Activated CD4-positive, CD25-positive, alpha-beta regulatory T cell treated with anti-CD3 and anti-CD28 coated beads, Interleukin-2, amount 50 U/mL, for 72 hours (primary cell): ENCODE measurements at places on chromosomes 13 and 19.

DNA sequence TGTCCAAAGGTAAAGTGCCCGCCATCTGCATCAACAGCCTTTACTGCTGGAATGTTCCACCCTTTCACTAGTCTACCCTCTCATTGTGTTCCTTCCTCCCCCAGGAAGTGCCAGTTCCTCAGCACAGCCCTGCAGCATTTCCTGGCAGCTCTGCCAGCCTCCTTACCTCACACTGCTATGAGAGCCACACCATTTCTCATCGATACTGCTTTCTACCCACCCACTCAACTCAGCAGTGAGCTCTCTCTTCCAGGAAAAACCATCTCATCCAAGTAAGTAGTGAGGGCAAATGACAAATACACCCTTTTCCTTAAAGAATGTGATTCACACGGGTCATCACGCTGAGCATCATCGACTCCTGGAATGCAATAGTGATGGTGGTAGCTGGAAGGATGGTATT lies 19.8 kb downstream of the UQCRFS1 start:
- no peak for DNase-seq

GRCh38 chr19:48102870-48103751 lies 7.5 kb downstream of the PLA2G4C start:
- DNase-seq = no peak

DNA sequence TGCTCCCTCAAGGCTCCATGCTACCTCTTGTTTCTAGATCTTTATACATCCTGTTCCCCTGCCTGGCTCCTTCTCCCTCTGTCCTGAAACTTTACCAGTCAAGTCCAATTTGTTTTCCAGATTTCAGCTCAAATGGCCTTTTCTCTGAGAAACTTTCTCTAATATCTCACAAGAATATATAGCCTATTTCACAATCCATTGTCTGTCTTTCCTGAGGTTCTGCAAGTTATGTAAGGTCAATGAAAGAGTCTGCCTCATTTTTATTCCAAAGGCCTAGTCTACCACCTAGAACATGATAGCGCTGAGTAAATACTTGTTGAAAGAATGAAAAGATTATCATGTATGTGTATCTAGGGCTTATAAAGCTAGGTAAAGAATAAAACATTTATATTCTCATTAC lies 348.8 kb downstream of the SPRY2 start:
- no peak for DNase-seq

- no peak for DNase-seq
Observed at GRCh38 chr13:46961719-46962118, 64.9 kb upstream of the HTR2A start.

- no peak for DNase-seq
Observed at GRCh38 chr13:111139873-111140561, 24.9 kb downstream of the ARHGEF7 start.

DNA sequence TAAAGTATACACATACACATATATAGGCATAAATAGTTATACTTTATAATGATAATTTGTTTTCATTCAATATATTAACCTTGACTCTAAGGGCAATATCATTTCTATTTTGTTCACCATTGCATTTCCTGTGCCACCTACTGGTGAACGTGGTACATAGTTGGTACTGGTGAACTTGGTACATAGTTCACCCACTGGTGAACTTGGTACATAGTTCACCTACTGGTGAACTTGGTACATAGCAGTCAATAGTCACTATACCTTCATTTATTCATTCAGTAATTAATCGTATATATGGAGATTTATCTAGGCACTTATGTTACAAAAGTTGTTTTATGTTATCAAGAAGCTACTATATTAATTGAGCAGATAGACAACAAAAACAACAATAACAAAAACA lies 172.6 kb upstream of the ATXN8OS start:
- DNase-seq = no peak

DNA sequence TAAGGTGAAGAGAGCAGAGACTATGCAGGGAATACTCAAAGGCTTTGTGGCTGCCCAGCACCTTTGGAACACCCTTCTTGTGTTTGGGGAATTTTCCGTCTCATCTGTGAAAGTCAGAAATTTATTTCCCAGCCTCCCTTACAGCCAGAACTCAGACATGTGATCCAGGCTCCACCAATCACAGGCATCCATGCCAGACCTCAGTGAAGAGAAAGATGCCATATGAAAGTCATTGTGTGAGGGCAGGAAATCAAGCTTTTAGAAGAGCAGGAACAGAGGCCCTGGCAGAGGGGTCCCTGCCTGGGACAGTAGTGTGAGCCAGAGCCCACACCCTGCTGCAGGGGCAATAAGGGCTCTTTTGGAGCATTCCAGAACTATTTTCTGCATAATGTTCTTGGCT lies 12.1 kb downstream of the CCDC70 start:
- no peak for DNase-seq

- no peak for DNase-seq
Observed at GRCh38 chr19:10872546-10873107, 1.3 kb downstream of the CARM1 start.

GRCh38 chr19:1278713-1279660 lies 3.7 kb downstream of the FAM174C start:
- DNase-seq = no peak

DNA sequence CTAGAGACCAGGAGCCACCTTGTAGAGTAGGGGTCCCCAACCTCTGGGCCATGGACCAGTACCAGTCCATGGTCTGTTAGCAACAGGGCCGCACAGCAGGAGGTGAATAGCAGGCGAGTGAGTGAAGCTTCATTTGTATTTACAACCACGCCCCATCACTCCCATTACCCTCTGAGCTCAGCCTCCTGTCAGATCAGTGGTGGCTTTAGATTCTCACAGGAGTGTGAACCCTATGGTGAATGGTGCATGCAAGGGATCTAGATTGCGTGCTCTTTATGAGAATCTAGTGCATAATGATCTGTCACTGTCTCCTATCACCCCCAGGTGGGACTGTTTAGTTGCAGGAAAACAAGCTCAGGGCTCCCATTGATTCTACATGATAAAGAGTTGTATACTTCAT lies 303.6 kb downstream of the KCNRG start:
- DNase-seq = no peak

DNA sequence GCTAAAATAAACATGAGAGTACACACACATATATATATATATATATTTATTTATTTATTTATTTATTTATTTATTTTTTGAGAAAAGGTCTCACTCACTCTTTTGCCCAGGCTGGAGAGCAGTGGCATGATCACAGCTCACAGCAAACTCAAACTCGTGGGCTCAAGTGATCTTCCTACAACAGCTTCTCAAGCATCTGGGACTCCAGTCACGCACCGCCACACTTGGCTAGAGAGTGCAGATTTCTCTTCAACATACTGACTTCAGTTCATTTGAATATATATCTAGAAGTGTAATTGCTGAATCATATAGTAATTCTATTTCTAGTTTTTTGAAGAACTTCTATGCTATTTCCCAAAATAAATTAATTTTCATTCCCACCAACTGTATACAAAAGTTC lies 1711.8 kb downstream of the SLITRK5 start:
- DNase-seq = no peak

- no peak for DNase-seq
Observed at GRCh38 chr19:12997967-12998940, 3.0 kb downstream of the NFIX start.

- DNase-seq = peak; percentile 84
Observed at GRCh38 chr19:46542428-46543230, 47.0 kb upstream of the PNMA8B start.

DNA sequence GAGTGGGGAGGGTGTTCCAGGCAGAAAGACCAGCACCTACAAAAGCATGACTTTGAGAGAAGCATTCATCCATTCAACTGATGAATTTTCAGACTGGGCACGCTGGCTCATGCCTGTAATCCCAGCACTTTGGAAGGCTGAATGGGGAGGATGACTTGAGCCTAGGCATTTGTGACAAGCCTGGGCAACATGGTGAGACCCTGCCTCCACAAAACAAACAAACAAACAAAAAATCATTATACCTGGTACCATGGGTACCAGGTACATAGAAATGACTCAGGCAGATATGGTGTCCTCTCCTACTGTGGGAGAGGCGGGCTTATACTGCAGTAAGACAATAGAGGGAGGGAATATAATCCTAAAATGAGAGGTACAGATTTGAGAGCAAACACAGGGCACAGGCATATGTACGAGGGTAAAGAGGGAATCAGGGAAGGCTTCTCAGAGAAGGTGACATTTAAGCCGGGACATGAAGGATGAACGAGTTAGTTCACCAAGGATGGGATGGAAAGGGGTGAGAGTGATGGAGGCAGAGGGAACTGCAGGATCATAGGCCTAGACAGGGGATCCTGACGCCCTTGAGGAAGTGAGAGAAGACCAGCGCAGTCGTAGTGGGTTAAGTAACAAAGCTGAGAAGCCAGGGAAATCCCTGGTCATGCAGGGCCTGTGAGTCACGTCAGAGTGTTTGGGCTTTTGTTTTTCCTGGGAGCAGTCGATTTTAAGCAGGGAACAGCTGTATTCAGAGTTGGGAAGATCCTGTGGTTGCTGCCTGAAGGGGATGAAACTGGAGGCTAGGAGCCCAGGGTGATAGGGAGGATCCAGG lies 2.9 kb downstream of the CYP2S1 start:
- no peak for DNase-seq

GRCh38 chr19:15926484-15926883 lies 7.8 kb downstream of the CYP4F11 start:
- no peak for DNase-seq

- DNase-seq = no peak
Observed at GRCh38 chr19:41987141-41987860, 6.7 kb downstream of the ATP1A3 start.

GRCh38 chr19:46785980-46786235 lies 2.5 kb downstream of the SLC1A5 start:
- DNase-seq = no peak

DNA sequence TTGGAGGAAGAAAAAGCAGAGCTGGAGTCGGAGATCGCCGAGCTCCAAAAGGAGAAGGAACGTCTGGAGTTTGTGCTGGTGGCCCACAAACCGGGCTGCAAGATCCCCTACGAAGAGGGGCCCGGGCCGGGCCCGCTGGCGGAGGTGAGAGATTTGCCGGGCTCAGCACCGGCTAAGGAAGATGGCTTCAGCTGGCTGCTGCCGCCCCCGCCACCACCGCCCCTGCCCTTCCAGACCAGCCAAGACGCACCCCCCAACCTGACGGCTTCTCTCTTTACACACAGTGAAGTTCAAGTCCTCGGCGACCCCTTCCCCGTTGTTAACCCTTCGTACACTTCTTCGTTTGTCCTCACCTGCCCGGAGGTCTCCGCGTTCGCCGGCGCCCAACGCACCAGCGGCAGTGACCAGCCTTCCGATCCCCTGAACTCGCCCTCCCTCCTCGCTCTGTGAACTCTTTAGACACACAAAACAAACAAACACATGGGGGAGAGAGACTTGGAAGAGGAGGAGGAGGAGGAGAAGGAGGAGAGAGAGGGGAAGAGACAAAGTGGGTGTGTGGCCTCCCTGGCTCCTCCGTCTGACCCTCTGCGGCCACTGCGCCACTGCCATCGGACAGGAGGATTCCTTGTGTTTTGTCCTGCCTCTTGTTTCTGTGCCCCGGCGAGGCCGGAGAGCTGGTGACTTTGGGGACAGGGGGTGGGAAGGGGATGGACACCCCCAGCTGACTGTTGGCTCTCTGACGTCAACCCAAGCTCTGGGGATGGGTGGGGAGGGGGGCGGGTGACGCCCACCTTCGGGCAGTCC lies 5.0 kb downstream of the FOSB start:
- no peak for DNase-seq

DNA sequence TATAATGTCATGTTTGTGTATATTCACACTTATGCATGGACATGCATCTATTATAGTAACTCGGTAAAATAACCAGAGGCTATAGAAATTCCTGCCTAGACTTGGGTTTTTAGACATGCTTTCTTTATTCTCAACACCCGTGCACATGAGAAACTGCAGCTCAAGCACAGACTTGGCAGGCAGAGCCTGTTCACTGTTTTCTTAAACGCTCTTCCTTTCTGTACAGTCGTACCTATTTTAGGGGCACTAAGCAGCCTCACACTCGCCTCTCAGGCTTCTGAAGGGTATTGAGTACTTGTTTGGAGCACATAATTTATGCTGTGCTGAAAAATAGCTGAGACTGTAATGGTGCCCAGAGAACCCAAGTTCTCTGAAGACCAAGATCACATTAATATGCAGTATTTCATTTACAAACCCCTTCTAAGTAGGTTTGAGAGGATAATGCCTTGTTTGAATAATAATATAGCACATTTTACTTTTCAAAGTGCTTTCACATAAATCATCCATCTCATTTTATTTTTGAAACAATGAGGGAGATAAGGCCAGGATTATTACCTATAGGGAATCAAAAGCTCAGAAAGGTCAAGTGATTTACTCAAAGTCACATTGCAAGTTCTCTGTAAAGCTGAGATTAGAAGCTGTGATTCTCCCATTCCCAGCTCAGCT lies 429.9 kb downstream of the SPRY2 start:
- DNase-seq = no peak

DNA sequence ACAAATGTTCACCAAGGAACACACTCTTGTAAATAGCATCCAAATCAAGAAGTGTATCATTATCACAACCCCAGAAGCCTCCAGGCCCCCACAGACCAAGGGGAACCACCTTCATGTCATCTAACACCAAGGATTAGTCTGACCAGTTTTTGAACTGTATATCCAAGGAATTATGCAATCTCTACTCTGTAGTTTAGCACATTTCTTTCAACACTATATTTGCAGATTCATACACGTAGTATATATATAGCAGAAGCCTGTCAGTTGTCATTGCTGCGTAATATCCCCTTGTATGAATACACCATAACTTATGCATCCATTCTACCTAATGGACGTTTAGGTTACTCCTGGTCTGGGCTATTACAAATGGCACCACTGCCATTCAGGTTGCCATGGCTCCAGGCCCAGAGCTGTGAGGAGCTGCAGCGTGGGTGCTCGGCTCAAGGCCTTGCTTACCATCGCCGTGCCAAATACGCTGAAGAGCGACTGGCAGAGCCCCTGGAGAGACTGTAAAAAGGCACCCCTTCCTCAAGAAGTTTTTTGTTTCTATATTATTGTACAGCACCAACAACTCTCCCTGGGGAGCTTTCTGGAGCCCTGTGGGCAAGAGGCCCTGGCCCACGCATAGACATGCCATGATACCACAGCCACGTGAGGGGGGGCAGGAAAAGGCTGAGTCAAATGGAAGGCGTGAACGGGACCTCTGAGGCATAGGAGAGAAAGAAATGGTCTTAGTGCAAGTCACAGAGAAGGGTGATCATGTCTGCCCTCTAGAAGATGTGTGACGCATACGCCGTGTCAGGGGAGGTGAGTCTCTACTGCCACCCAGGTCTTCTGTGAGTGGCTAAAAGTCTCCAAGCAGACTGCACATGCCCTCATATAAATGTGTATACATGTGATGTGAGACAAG lies 10.8 kb downstream of the LATS2 start:
- no peak for DNase-seq

GRCh38 chr13:58712191-58712590 lies 1080.6 kb downstream of the PCDH17 start:
- DNase-seq = no peak

DNA sequence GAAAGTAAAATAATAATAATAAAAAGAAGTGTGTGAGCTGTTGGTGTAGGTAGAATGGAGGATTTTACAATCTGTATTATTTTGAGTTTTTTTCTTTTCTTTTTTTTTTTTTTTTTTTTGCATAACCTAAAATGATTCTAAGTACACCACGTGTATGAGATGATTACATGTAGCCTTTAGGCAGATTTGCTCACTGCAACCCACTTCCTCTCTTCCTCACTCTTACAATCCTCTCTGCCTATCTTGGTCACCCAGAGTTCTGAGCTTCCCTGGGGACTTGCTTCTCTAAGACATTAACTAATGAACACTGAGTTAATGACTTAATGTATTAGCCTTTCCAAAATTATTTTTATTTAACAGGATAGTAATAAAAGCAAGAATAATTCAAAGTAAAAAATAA lies 1169.6 kb downstream of the EFNB2 start:
- no peak for DNase-seq
